ENCODE measurements at places on chromosomes 16 and 17. TPM values are rescaled to one million over a fixed set of nuclear protein-coding genes. Genes with fewer than 3 reads are reported as not detected.

- H3K36me3 ChIP-seq = peaks cover 89% of the 10 kb centered on the region
- DNase-seq = no peak
- no peaks in the 10 kb centered on the region for H3K27me3 ChIP-seq
- H3K4me1 ChIP-seq = peaks cover 41% of the 10 kb centered on the region
- peak overlapping the region; percentile 97 for H3K4me3 ChIP-seq
- H3K27ac ChIP-seq = peak overlapping the region; percentile 90
Measured at GRCh38 chr16:28821874-28822519, 802 bp upstream of the ATXN2L start.

DNA sequence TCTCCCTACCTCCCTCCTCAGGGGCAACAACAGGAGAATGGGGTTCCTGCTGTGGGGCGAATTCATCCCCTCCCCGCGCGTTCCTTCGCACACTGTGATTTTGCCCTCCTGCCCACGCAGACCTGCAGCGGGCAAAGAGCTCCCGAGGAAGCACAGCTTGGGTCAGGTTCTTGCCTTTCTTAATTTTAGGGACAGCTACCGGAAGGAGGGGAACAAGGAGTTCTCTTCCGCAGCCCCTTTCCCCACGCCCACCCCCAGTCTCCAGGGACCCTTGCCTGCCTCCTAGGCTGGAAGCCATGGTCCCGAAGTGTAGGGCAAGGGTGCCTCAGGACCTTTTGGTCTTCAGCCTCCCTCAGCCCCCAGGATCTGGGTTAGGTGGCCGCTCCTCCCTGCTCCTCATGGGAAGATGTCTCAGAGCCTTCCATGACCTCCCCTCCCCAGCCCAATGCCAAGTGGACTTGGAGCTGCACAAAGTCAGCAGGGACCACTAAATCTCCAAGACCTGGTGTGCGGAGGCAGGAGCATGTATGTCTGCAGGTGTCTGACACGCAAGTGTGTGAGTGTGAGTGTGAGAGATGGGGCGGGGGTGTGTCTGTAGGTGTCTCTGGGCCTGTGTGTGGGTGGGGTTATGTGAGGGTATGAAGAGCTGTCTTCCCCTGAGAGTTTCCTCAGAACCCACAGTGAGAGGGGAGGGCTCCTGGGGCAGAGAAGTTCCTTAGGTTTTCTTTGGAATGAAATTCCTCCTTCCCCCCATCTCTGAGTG is 5.9 kb upstream of the LASP1NB start:
- no peaks in the 10 kb centered on the region for H3K4me1 ChIP-seq
- peaks cover 88% of the 10 kb centered on the region for H3K36me3 ChIP-seq
- no peak overlapping the region for H3K4me3 ChIP-seq

DNA sequence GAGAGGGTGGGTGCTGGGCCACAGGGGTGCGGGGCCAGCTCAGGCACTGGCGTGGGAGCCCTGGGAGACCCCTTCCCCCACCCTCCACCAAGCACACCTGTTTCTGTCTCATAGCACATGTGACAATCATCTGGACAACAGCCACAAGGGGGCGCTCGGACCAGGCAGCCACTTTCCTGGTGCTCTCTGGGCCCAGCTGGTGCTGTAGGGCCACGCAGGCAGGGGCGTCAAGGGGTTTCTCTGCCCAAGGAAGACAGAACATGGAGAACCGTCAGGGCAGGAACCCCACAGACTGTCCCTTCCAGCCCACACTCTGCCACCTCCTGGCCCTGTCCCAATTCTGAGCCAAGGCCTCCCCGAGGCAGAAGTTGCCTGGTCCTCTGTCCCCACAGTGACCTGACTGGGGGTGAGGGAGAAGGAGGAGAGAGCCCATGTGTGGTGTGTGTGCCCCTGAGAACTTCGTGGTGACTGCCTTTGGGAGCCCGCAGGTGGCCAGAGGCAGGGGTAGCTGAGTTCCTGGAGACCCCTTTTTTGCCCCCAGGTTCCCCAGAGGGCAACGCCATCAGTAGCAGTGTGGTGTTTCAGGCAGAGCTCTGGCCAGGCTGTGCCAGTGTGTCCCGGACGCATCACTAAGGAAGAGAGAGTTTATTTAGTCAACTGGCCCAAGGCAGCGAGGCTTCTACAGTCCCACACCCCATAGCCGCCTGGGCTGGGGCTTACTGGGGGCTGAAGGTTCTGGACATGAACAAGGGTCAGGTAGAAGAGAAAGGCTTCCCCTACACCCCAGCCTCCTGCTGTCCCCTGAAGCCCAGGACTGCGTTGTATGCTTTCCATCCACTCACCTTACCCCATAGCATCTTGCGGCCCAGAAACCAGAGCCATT is 3.1 kb upstream of the SETD6 start:
- H3K27me3 ChIP-seq = no peaks in the 10 kb centered on the region
- DNase-seq = peak; percentile 89
- H3K36me3 ChIP-seq = peaks cover 52% of the 10 kb centered on the region
- H3K4me1 ChIP-seq = peaks cover 12% of the 10 kb centered on the region
- no peak overlapping the region for H3K4me3 ChIP-seq

NPIPA8 gene
- 1.3 TPM for total RNA-seq

- no peak overlapping the region for H3K27ac ChIP-seq
- no peaks in the 10 kb centered on the region for H3K27me3 ChIP-seq
- H3K4me1 ChIP-seq = no peaks in the 10 kb centered on the region
- H3K36me3 ChIP-seq = no peaks in the 10 kb centered on the region
- DNase-seq = no peak
- H3K4me3 ChIP-seq = no peak overlapping the region
Measured at GRCh38 chr16:65500919-65501318, 379.1 kb upstream of the CDH11 start.

CX3CL1 gene
- 41.4 TPM for total RNA-seq

GRCh38 chr17:19718041-19718612 is 1.7 kb upstream of the SLC47A2 start:
- no peaks in the 10 kb centered on the region for H3K36me3 ChIP-seq
- no peaks in the 10 kb centered on the region for H3K27me3 ChIP-seq
- H3K4me1 ChIP-seq = peaks cover 25% of the 10 kb centered on the region
- H3K4me3 ChIP-seq = no peak overlapping the region
- no peak for DNase-seq
- no peak overlapping the region for H3K27ac ChIP-seq

- no peaks in the 10 kb centered on the region for H3K4me1 ChIP-seq
- H3K36me3 ChIP-seq = no peaks in the 10 kb centered on the region
- no peak overlapping the region for H3K27ac ChIP-seq
- DNase-seq = no peak
Measured at GRCh38 chr16:27899736-27900135, 163.8 kb downstream of the GSG1L start.
